Stimulated activated CD4-positive, alpha-beta T cell treated with anti-CD3 and anti-CD28 coated beads, TNF-alpha, amount 100 ng/mL, for 1 hour (primary cell): ENCODE measurements at places on chromosomes 5 and 9.

DNA sequence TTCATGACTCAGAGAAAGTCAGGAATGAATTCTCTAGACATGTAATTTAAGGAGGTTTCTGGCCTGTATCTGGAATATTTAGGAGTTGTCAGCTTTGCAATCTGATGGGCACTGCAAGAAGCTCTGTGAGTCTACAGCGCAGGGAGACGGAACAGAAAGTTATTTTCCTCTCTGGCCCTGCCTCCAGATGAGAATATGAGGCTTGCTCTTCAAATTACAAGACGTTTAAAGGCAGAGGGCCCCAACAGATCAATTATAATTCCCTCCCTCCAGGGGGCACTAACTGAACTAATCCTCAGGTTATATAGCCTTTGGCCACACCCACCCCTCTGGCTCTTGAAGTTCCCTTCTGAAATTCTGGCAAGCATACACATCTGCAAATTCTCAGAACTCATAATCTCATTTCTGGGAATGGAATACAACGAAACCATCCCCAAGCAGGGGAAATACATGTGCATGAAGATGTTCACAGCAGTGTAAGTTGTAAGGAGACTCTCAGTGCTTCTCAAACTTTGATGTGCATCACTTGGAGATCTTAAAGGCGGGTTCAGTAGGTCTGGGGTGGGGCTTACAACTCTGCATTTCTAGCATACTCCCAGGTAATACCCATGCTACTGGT, 307.6 kb downstream of the CWC27 start:
- peak; percentile 10 for DNase-seq

- DNase-seq, result no peak
These were observed 48.7 kb downstream of the PIK3R1 start for GRCh38 chr5:68264024-68264956.

DNA sequence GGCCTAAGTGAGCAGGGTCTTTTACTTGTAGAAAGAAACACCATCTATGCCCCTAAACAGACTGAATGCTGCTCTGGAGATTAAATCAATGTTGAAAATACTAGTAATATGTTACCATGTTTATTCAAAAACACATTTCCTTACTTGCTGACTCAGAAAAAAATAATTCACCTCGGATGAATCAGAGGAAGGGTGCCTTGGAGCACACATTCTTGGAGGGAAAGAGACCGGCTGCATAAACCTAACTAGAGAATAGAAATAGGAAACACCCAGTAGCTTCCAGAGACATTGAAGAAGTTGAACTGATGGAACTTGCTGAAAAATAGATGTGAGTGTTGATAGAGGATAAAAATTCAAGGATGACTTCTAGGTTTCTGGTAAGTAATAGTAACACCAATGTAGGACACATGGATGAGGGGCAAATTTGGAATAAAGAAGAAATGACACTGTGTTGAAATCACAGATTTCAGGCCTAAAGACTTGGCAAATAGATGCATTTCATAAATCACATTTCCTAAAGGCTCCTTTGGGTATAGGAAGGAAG, 76.9 kb upstream of the MINAR2 start:
- no peak for DNase-seq

- no peak for DNase-seq
These were observed 217.4 kb upstream of the ADAMTSL1 start for GRCh38 chr9:18256568-18256967.

DNA sequence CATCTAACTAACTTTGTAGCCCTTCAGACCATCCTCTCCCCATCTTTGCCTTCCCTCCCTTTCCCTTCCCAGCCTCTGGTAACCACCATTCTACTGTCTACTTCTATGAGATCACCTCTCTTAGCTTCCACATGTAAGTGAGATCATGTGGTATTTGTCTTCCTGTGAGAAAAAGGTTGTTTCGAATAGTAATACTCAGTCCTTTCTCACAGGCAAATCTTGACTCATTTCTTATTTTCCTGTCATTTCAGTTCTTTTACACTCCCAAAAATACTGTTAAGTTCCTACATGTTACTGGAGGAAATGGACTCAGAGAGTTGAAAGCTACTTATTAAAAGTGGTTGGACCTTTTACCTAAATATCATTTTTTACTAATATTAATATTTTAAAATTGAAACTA, 82.1 kb downstream of the SLF1 start:
- no peak for DNase-seq

GRCh38 chr5:112290691-112291090, 128.4 kb downstream of the EPB41L4A start:
- no peak for DNase-seq

DNA sequence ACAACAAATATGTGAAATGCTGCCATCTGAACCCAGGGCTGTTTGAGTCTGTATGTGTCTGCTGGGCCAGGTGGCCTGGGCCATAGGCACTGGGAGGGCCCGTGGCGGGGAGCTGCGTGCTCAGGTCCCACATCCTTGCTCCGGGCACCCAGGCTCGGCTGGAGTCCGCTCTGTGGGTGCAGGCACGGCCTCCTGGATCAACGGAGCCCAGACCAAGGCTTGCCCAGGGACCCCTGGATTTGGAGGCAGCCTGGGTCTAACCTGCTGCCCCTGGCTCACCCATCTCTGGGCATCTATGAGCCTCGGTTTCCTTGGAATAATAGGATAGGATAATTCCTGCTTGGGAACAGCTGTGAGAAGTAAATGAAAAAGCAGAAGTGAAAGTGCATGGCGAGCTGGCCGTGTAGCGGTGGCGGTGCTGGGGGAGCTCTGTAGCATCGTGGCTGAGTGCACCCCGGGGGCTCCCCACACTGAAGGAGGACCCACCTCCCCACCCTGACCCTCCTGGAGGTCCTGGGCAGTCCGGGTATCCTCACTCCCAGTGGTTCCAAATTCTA, 1.2 kb downstream of the CDHR2 start:
- no peak for DNase-seq

DNA sequence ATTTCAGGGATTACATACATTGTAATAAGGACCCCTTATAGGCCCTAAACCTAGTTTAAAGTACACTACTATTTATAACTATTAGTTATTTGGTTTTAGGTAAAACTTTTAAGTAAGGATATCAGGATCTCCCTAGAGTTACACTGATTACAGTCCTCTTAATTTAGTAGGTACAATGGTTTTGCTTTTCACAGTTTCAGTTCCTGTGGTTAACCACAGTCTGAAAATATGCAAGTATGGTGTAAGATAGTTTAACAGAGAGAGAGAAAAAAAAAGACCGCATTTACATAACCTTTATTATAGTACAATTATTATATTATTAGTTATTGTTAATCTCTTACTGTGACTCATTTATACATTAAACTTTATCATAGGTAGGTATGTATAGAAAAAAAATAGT, 725.3 kb upstream of the PTPRD start:
- DNase-seq, result no peak

DNA sequence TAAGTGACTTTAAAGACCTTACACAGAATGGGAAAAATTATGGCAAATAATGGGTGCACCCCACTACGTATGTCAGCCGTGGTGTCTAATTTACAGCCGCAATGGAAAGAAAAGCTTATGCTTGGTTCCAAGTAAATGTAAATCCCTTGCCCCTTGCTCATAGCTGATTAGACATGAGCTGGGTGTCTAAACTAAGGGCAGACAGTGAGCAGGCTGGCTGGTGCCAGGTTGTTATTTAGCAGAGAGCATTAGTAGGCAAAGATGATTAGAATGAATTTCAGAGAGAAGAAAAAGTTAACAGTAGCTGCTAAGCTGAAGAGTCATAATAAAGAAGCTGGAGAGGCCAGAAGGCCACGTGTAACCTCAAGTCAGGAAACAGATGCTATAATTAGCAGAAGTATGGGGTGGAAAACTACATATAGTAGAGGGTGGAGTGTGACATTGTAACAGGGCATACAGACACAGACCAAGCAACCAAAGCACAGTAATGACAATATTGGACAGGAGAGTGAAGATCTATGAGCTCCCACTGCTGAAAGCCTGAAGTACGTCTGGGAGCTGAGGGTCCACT, 257.7 kb downstream of the MCTP1 start:
- DNase-seq, result no peak

- no peak for DNase-seq
These were observed 48.1 kb downstream of the PAX5 start for GRCh38 chr9:36985769-36986467.

GRCh38 chr5:72463449-72464052, 43.7 kb downstream of the ZNF366 start:
- no peak for DNase-seq

- peak; percentile 12 for DNase-seq
These were observed at the start of gene COL23A1 for GRCh38 chr5:178590141-178590923. TSS of gene COL23A1 (minus strand) at chr5:178590393.

DNA sequence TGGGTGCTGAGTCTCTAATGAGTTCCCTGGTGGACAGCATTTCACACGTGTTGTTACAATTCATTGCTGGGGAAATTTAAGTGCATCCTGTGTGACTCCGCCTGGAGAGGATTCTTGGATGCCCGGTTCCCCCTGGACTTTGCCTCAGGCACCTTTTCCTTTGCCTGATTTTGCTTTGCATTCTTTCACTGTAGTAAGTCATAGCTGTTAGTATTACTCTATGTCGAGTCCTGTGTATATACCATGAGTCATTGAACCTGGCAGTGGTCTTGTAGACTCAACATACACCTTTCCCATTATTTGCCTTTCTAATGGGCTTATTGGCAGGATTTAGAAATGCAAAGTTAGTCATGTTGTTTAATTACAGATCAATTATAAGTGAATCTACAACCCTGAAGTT, 81.9 kb upstream of the DHFR start:
- no peak for DNase-seq

DNA sequence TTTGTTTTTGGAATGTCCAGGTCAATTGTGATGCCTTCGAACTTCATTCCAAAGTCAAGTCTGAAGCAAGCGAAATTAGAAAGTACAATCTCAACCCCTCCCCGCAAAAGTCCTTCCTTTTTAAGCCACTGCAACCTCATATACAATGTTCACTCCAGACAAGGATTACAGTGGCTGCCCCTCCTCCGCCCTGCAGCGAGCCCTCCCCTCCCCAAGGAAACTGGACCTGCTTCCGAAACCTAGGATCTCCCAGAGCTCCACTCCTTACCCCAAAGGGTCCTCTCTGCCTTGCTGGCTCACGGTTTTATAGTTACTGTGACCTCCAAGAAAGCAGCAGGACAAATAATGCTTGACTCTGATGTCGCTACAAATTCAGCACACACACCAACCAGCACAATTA, 10.4 kb downstream of the LRRC14B start:
- DNase-seq, result no peak

DNA sequence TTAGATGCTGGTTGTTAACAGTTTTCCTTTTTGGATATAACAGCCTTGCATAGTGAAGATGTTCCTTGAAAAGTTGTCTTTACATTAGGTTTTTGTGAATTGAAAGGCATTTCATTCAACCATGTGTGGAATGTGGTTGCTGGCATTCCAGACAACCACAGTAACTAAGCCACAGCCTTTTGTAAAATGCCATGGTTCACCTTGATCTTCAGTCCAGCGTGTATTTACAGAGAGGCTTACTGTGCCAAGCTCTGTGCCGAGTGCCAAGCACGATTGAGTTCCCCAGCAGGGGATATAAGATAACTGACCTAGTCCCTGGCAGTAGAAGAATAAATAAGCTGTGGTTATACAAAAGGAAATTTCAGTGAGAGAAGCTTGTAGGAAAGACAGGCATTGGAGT, 4.9 kb downstream of the EXOSC2 start:
- no peak for DNase-seq

GRCh38 chr5:8458038-8458383, 589.1 kb downstream of the MTRR start:
- no peak for DNase-seq

GRCh38 chr5:145697251-145697990, 137.7 kb downstream of the PRELID2 start:
- no peak for DNase-seq

DNA sequence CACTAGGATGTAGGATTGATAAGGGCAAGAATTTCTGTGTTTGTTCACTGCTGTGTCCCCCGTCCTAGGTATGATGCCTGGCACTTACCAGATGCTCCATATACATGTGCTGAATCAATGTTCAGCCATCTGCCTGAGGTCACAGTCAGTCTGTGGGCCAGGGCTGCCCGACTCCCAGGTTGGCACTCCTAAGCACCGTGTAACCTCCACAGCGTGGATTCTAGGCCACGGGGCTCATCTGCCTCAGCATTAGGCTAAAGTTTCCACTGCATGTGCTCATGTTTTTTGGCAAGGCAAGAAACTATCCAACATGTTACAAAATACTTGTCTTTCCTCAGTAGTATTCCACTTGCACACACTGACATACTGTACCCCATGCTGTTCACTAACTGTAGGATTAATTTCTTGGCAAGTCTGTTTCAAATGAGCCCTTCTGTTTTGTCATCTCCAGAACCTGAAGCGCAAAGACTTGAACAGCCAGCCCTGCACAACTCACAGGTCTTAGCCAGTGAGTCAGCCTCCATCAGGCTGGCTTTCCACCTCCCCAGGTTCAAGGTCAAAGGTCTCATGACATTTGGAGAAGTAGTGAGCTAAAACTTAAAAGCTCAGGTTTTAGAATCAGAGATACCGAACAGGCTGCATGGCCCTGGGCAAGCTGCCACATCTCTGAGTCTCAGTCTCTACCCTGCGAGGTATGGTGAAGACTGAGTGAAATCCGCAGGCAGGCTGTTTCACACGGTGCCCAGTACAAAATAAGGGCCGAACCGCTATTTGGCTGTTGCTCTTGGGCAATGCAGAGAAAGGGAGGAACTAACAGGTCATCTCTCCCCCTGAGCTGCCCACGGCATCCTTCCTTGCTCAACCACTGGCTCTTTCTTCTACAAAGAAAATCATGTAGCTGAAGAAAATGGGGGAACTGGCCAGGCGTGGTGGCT, 7.2 kb downstream of the TOR1A start:
- no peak for DNase-seq

GRCh38 chr9:112169368-112169767, 5.7 kb downstream of the SUSD1 start:
- no peak for DNase-seq

DNA sequence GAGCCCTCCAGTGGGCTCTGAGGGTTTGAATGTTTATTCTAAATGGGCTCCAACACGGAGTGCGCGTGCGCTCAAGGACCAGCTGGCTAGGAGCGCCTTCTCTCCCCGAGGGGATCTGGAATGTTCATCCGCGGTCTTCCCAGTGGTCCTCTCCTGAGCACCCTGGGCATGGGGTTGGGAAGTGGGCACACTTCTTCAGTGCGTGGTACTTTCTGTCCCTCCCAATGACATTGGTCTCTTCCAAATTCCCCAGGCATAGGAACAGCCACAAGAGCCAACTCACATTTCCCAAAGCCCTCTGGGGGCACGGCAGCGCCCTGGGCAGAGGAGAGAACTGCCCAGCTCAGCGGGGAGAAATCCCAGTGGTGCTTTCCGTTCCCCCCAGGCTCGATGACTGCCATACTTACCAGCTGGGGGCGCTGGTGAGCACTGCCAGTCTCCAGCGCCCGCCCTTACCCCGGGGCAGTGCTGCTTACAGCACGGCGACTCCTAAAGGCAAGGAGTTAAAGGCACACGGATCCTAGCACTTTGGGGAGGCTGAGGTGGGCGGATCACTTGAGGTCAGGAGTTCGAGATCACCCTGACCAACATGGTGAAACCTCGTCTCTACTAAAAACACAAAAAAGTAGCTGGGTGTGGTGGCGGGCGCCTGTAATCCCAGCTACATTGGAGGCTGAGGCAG, 29.9 kb upstream of the OBP2B start:
- DNase-seq, result peak; percentile 11

DNA sequence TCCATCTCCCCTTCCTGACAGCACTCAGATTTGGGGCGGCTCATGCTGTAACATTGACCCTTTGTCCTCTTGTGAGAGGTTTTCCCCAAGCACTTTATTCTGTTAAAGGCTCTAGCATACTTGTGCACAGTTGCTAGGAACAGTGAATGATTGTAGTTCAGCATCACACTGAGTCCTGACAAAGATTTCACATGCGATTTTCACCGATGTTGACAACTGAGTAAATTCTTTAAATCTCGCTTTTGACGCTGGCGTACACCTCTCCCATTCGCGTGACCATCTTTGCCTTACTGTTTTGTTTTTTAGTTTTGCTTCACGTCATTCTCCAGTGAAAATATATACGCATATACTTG, 780 bp downstream of the CDC37L1 start:
- no peak for DNase-seq
